ENCODE measurements at places on chromosomes 6 and 20.

- peak; percentile 43 for DNase-seq
Measured at GRCh38 chr20:31663838-31664695, 26.4 kb downstream of the COX4I2 start.

GRCh38 chr6:81769824-81770223, 17.3 kb upstream of the TENT5A start:
- DNase-seq, result no peak

GRCh38 chr20:31842471-31843157, 2.8 kb downstream of the FOXS1 start:
- no peak for DNase-seq

DNA sequence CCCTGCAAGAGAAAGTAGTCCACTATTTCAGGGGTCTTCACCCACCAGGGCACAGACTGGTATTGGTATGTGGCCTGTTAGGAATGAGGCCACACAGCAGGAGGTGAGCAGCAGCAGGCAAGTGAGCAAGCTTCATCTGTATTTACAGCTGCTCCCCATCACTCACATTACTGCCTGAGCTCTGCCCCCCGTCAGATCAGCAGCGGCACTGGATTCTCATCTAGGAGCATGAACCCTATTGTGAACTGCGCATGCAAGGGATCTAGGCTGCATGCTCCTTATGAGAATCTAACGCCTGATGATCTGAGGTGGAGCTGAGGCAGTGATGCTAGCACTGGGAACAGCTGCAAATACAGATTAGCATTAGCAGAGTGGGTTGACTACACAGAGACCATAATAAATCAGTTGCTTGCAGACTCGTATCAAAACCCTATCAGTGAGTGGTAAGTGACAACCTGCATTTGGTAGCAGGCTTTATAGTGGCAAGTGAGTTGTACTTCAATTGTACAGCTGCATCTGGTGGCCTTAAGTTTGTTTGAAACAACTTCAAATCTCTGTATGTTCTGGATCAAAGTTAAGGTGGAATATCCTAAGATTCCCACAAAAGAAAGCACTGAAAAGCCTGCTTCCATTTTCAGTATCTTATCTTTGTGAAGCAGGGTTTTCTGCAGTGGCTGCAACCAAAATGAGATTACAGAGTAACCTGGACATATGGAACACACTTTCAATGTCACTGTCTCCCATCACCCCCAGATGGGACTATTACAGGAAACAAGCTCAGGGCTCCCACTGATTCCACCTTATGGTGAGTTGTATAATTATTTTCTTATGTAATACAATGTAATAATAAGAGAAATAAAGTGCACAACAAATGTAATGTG, 12.8 kb downstream of the C6orf141 start:
- no peak for DNase-seq

DNA sequence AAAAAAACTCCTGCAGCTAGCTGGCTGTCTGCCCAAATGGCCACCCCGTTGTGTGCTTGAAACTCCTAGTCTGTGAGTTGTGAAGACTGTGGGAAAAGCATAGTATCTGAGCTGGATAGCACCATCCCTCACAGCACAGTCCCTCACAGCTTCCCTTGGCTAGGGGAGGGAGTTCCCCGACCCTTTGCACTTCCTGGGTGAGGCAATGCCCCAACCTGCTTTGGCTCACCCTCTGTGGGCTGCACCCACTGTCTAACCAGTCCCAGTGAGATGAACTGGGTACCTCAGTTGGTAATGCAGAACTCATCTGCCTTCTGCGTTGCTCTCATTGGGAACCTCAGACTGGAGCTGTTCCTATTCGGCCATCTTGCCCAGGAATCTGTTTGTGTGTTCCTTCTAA, 260.6 kb upstream of the STXBP5 start:
- DNase-seq, result no peak

DNA sequence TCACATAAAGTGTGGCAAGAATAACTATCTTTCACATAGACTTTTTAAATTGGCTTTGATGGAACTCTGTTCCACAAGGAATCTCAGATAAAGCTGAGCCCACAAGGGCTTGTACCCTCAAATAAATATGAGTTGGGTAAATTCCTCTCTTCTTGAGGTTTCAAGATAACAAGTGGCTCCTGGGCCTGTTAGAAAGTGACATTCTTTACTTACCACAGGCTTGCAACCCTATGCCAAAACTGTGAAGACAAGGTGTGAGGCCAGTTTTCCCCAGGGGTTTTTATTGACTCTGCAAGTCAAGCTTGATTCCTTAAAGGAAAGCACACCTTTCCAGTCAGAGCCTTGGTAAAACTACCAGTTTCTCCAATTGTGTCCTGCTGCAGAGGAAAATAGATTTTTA, 664.8 kb upstream of the GJE1 start:
- no peak for DNase-seq

DNA sequence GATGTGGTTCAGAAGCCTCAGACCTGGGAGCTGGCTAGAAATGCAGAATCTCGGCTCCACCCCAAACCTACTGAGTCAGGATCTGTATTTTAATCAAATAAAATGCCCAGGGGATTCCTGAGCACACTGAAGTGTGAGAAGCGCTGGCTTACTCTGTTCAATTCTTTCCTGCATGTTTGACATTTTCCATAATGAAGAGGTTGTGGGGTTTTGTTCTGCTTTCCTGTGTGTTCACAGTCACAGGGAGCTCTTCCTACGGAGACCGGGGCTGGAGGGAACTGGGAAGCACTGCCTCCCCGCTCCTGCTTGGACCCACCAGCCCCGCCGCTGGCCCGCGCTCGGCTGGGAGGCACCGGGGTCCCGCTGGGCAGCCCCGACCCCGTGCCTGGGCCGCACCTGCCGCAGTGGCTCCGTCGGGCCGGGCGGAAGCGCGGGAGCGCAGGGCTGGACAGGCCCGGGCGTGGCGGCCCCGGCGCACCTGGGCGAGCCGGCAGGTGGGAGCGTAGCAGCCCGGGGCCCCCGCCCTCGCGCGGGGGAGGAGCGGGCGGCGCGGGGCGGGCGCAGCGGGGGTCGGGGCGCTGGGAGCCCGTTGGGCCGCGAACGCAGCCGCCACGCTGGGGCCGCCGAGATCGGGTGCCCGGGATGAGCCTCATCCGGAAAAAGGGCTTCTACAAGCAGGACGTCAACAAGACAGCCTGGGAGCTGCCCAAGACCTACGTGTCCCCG, at the start of gene MAPK13:
Gene MAPK13, plus strand, starts transcription at position 573 of the 726 bp plus-strand sequence. Its CDS starts 70 bp downstream, at position 643.
- no peak for DNase-seq

GRCh38 chr20:9110365-9110764, 41.5 kb downstream of the PLCB4 start:
- no peak for DNase-seq

- no peak for DNase-seq
Measured at GRCh38 chr20:49505518-49505917, 23.1 kb upstream of the KCNB1 start.

GRCh38 chr20:51393571-51393970, 148.9 kb downstream of the NFATC2 start:
- no peak for DNase-seq

DNA sequence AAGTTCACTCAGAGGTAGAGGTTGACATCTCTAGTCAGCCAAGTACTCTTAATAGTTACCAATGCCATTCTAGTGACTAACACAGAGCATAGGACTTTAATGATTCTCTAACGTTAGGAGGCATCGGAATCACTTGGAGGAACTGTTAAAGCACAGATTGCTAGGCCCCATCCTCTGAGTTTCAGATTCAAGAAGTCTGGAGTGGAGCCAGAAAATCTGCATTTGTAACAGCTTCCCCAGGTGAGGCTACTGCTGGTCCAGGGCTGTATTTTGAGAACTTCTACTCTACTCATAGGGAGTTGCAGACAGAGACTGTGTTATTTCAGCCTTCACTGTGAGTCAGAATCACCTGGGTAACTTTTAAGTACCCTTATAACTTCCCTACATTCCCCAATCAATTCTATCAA, 5.7 kb downstream of the LMBRD1 start:
- DNase-seq, result no peak

- DNase-seq, result no peak
Measured at GRCh38 chr20:45818239-45818638, 5.8 kb downstream of the UBE2C start.

DNA sequence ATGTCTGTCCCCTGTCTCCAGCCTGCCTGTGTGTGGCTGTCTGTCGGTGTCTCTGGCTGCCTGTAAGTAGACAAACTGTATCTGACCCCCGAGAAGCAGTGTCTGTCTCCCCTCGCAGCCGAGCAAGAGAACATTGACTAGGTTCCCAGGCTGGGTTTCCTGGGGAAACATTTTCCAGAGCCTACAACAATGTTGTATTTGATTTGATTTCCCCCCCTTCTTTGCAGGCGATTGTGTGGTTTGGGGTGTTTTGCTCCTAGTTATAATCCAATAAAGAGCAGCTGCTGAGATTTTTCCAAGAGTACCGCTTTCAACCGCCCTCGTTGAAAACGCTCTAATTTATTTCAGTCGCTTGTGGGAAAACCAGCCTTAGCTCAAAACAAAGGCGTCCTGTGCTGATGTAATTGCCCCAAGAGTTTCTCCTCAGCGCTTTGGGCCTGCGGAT, 92.6 kb downstream of the CDC5L start:
- DNase-seq, result no peak

DNA sequence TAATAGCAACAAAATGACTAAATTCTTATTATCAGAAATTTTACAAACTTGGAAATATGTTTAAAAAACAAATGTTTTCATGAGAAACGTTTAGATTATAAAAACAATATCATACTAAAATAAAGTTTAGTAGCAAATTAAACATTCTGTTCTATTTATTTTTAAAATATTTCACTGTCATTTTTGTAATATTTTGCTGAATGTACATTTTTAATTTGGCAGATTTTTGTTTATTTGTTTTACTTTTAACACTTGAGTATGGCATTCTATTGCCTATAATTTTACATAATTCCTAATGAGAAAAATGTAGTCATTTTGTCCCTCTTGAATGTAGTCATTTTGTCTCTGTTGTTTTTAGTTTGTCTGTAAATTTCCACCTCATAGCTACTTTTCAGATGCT, 1400.2 kb downstream of the GRIK2 start:
- DNase-seq, result no peak
